Muscle of arm (tissue), 14 donors: ENCODE measurements at places on chromosomes 13 and 19.
A peak's percentile ranks its signal among the peaks of the same experiment; 100 is the strongest.

GRCh38 chr13:19817106-19817505 lies 34.4 kb upstream of the PSPC1 start:
- DNase-seq, result no peak

GRCh38 chr19:38617764-38618589 lies at the start of gene MAP4K1:
TSS of gene MAP4K1 (minus strand) at chr19:38617953. CDS start at chr19:38617895, 58 bp downstream.
- DNase-seq, result no peak

GRCh38 chr13:20182231-20182846 lies 10.4 kb downstream of the GJB2 start:
- DNase-seq, result peak; percentile 70

GRCh38 chr19:6769006-6769619 lies 1.9 kb upstream of the SH2D3A start:
- no peak for DNase-seq

- DNase-seq, result peak; percentile 58
Measured at GRCh38 chr19:41226053-41226873, 7.2 kb downstream of the AXL start.

- DNase-seq, result peak; percentile 96
Measured at GRCh38 chr19:11380653-11381537, 3.2 kb downstream of the EPOR start.
